ENCODE measurements at places on chromosomes 11 and 22.

- no peak for DNase-seq
Measured at GRCh38 chr11:69797156-69797555, 22.0 kb upstream of the FGF4 start.

- DNase-seq, result no peak
Measured at GRCh38 chr11:26704249-26704648, 17.6 kb downstream of the SLC5A12 start.

DNA sequence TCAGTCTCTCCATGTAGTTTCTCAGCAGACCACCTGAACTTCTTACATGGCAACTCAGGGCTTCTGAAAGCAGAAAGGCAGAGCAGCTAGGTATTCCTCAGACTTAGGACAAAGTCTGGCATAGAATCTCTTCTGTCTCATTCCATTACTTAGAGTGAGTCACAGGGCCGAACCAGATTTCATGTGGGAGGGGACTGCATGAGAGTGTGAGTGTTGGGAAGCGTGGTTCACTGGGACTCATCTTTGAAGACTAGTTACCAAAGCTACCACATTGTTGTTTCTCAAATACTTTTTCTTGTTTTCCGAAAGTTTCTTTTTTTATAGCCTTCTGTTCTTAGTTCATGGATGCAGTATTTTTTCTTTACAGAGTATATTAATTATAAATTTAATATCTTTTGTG is 36.1 kb upstream of the SCN3B start:
- no peak for DNase-seq

DNA sequence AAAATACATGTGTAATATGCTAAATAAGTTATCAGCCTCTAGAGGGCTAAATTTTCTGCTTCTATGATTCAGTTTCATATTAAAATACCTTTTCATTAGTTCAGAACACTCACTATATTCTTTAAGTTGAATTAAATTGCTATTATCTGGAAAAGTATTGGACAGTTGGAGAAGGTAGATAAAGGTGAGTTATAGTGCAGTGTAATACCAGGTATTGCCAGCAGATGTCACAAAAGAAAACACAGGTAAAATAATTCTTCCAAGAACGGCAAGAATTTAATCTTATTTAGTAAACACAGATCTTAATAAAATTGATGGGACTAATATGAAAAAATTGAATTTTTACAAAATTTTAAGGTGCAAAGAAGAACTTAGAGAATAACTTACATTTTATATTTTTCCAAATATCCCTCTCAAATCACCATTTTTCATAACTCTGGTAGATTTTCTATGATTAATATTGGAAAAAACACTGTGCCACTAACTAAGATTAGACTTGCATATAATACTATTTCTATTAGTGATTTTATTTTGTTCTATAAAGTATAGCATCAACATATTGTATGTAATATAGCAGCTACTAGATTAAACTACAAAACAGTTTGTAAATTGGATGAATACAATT is 1.7 kb upstream of the LRRC4C start:
- DNase-seq, result no peak

DNA sequence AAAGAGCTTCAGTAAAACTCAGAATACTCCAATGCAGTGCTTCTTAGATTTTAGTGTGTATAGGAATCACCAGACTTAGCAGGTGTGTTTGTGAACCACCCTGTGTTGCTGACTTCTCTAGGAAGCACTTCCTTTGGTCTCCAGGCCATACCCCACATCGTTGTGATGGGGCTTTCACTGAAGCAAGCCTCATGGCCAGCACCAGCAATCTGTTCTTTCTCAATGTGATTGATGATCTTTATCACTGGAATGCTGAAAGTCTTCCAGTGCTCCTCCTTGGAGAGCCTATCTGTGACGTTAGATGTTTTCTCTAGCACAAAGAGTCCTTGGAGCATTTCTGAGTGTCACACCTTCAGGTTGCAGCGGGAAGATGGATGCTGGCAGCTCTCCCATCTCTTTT is 280.5 kb downstream of the DDX10 start:
- no peak for DNase-seq

DNA sequence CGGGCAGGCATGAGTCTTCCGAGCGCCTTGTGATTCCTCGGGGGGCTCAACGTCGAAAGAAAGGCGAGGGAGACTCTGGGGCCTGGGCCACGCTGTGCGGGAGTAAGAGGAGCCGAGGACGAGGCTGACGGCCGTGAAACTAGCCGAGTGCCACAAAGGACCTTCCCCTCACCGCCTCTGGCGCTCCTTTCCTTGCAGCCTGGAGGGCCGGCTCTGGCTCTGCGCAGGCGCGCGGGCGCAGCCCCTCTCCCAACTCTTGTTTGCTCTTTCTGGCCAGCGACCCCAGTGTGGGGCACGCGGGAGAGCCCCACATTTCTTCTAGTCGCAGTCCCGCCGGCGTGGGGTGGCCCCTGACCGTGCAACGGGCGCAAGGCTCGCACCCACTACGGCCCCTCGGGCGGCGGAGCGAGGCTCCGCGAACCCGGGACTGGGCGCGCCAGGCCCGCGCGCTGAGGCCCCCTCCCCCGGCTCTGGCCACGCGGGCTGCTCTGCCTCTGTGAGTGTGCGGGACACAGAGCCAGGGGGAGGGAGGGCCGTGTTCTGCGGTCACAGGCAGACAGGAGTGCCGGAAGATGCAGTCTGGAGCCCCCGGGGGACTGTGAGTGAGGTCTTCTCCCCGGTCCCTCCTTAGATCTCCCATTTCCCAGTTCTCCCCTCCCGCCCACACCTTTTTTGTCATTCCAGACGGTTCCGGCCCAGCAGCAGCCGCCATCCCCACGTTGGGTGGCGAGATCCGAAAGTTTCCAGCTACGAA is 1.0 kb upstream of the TOB2 start:
- DNase-seq, result no peak

GRCh38 chr11:103091064-103091800 is 728 bp downstream of the DCUN1D5 start:
- DNase-seq, result no peak

DNA sequence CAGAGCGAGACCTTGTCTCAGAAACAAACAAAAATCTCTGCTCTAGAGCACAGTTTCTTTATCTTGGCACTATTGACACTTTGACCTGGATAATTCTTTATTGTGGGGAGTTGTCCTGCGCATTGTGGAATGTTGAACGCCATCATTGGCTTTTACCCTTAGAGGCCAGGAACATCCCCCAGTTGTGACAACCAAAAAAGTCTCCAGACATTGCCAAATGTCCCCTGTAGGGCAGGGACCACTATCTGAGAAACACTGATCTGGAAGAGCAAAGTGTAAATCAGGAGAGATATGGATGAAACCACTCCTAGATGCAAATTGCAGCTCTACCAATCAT is 4.8 kb upstream of the NF2 start:
- no peak for DNase-seq

- no peak for DNase-seq
Measured at GRCh38 chr22:30009478-30009877, 70.8 kb upstream of the HORMAD2 start.
